ENCODE measurements at places on chromosomes 4 and X.

DNA sequence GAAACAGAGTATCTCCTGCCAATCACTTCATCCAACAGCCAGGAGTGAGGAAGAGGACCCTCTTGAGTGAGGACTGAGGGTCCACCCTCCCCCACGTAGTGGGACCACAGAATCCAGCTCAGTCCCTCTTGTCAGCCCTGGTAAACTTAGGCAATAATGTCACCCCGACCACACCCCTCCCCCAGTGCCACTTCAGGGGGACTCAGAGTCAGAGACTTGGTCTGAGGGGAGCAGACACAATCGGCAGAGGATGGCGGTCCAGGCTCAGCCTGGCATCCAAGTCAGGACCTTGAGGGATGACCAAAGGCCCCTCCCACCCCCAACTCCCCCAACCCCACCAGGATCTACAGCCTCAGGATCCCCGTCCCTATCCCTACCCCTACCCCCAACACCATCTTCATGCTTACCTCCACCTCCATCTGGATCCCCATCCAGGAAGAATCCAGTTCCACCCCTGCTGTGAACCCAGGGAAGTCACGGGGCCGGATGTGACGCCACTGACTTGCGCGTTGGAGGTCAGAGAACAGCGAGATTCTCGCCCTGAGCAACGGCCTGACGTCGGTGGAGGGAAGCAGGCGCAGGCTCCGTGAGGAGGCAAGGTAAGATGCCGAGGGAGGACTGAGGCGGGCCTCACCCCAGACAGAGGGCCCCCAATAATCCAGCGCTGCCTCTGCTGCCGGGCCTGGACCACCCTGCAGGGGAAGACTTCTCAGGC lies at the start of the genes CSAG1 and MAGEA12:
Gene CSAG1, minus strand, starts transcription at position 461 of the 715 bp plus-strand sequence. CDS start 1,261 bp downstream, outside the sequence.
Gene MAGEA12, plus strand, starts transcription at position 497 of the 715 bp plus-strand sequence. CDS start 2,405 bp downstream, outside the sequence.
- no peak for DNase-seq

DNA sequence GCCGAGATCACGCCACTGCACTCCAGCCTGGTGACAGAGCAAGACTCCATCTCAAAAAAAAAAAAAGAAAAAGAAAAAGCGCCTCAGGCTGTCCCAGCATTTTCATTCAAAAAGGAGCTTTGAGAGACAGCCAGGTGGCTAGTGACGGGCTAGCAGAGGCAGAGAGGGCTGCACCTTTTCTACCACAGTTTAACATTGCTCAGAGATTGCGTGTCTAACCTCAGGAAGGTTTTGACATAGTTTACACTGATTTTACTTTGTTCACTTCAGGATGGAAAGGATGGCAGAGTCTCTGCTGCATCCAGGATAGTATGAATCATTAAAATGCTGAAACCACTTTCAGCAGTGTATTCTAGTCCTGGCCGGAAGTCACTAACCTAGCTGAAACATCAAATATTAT lies 28.1 kb downstream of the ZFP42 start:
- no peak for DNase-seq

GRCh38 chrX:133475953-133476352 lies 60.7 kb upstream of the GPC4 start:
- DNase-seq = no peak

GRCh38 chr4:40241941-40242340 lies 45.1 kb downstream of the RHOH start:
- no peak for DNase-seq

- no peak for DNase-seq
Measured at GRCh38 chr4:155304375-155304774, 72.4 kb downstream of the MAP9 start.

GRCh38 chr4:71275004-71275403 lies 63.8 kb upstream of the SLC4A4 start:
- DNase-seq = no peak

DNA sequence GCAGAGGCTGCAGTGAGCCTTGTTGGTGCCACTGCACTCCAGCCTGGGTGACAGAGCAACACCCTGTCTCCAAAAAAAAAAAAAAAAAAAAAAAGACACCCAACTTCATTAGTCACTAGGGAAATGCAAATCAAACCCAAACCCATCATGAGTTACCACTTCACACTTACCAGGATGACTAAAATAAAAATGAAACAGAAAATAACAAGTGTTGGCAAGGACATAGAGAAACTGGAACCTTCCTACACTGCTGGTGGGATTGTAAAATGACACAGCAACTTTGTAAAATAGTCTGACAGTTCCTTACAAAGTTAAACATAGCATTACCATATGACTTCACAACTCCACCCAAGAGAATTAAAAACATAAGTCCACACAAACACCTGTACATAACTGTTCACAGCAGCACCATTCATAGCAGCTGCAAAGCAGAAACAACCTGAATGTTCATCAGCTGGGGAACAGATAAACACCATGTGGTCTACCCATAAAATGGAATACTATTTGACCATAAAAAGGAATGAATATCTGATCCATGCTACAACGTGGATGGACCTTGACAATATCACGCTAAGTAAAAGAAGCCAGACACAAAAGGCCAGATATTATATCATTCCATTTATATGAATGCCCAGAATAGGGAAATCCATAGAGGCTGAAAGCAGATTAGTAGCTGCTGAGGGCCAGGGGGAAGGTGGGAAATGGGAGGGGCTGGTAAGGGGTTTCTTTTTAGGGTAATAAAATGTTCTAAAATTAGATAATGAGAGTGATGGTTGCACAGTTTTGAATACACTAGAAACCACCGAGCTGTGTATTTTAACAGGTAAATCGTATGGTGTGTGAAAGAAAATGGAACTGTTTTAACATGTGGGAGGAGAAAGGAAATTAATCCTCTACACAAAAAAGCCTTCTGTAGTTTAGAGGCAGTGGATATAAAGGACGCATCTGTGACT lies 18.3 kb downstream of the CD99L2 start:
- DNase-seq = no peak

DNA sequence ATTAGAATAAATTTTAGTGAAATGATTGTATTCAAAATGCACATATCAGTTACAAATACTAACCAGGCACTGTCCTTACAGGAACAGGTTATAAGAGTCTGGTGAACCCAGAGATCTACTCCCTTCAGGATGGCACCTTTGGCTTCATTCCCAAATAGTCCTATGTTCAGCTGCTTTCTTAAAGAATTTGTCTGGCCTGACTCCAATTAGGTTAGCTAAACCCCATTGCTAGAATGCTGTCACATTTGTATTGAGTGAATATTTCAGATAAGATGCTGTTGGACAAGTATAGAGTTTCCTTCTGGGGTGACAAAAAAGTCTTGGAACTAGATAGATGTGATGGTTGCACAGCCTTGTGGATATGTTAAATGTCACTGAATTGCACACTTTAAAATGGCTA lies 69.4 kb downstream of the EFHC2 start:
- no peak for DNase-seq

DNA sequence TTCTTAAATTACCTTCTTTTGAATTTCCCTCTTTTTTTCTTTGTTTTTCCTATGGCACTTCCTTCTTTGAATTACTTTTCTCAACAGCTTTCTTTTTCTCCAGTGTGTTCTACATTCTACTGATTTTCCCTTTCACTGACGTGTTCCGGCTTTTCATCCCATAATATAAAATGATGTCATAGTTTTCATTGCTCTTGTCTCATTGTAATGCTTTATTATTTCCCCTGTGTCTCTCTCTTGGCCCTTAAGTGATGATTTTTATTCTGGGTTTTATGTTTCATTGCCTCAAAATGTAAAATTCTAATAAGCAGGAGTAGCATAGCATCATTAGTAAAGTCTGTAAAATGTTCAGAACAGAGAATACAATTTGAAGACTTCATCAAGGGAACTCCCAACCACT lies 299.3 kb downstream of the KCTD8 start:
- DNase-seq = no peak

DNA sequence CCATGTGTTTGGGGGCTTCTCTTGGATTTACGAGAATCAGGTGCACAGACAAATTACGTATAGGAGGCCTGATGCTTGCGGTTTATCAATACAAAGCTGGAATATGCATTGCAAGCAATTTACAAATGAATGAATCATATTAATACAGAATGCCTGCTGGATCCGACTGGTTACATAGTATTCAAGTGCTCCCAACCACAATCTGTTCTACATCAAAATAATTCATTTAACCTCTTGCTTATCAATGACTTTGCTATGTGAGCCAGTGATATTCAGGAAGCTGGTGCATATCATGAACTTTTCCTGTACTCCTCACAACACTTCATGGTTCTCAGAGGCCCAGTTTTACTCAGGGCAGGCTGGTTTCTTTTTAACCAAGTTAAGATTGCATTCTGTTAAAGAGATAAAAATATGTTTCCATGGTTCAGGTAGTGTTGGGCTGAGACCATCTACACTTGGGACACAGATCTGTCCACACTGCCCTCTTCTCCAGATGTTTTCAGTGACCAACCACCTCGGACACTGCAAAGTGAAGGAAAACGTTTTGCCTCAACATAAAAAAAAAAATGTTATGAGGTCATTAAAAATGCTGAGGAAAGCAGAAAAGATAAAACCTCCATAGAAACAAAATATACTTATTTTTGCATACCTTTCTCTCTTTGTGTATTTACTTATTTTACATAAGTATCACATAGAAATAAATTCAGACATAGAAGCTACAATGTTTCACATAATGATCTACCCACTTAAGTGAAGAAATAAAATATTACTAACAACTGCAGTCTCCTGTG lies 200.1 kb upstream of the VCX3A start:
- no peak for DNase-seq

- no peak for DNase-seq
Measured at GRCh38 chrX:35890699-35891098, 28.8 kb upstream of the CFAP47 start.

DNA sequence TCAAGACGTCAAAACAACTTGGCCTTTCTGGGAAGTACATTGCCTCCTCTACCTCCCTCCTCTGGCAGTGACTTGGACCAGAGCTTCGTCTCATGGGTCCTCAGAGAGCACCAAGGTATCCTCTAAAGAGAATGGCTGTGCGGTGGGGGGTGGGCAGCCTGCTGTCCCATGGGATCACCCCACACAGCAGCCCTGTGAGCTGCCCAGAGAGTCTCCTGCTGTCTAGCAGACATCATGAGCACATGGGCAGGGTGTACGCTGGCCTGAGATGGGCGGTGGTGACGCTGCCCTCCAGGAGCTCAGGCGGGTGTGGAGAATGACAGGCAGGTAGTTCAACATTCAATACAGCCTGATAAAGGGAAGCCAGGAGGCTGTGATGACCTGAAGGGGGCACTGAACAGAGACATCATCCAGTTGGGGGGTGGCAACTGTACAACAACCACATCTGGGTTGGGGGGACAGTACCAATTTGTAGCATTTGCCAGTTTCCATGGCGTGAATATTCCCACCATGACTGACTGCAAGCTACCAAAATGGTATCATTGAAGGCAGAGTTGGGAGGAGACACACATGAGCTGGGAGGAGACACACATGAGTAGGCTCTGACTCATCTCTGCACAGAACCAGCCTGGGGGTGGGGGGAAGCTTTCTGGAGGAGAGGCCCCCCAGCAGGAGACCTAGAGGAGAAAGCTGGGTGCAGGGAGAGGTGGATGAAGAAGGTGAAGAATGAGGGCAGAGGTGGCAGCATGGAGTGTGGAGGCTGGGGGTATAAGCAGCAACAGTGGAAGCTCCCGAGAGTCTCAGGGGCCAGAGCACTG lies 35.9 kb downstream of the C4orf50 start:
- peak; percentile 20 for DNase-seq

- DNase-seq = no peak
Measured at GRCh38 chrX:16429406-16429805, 220.6 kb upstream of the S100G start.

- no peak for DNase-seq
Measured at GRCh38 chr4:70671091-70671490, 4.8 kb upstream of the JCHAIN start.

- DNase-seq = no peak
Measured at GRCh38 chrX:53678667-53679066, 7.9 kb downstream of the HUWE1 start.

DNA sequence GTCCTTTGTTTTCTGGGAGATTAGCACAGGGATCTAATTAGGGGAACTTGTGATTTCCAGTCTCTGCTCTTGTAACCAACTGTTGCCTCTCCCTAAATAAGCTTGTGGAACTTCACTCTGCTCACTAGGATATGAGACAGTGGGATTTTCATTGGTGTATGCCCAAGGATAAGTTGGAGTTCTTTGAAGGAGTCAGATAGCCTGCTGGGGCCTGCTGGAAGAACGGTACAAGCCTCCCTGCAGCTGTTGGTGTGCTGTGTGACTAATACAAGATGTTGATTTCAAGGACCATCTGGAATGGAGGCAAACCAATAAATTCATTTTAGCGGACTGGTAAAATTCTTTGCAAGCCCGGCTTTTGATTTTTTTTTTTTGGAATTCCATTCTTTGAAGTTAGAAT lies 167.0 kb downstream of the AASDH start:
- no peak for DNase-seq

DNA sequence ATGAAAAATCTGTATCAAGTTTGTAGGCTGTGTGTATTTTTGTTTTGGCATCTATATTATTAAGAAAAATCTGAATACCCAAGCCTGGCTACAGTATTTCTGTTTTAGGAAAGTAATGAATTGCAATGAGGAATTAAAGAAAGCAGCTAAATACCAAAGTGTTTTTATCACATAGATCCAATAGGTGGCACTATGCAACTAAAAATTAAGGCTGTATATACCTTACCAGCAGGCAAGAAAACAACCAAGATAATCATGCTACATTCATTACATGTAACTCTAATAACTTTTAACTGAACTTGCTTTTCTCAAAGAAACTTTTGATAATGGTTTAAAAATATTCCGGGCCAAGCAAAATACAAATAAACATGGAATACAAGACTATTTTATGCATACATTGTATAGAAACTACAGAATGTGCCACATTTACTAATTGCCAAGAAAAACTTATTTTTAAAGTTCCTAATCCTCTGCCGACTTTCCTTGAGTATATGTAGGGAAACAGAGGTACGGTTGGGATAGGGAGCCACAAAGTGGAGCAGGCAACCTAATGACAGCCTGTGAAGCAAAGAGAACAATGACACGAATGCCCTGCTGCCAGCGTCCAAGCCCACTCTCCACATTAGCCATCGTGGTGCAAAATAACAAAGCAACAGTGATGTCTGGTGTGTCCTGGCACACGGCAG lies 63.7 kb downstream of the SEC24D start:
- DNase-seq = no peak

- DNase-seq = no peak
Measured at GRCh38 chr4:89048906-89049601, 7.9 kb downstream of the FAM13A start.

DNA sequence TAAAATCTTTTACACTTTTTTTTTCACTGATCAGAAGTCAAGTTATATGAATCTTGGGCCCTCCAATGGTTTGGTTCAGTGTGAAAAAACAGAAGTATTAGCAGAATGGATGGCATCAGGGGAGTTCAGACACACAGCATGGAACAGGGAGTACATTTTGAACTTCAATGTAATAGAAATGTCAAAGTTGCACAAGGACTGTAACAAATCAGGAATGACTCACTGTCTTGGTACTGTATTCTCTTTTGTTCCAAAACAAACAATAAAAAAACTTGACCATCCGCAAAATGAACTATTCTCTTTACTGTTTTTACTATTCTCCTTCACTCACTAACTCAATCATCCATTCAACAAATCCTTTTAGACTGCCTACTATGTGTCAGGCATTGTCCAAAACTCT lies 401.0 kb downstream of the FSTL5 start:
- no peak for DNase-seq

Measured in RWPE2 (cell line).